NCI-H226 (cell line): ENCODE measurements at places on chromosomes 1 and 21.

- DNase-seq = no peak
Measured at GRCh38 chr1:201394591-201394990, 4.5 kb downstream of the LAD1 start.

- DNase-seq = no peak
Measured at GRCh38 chr1:1092894-1093609, 18.9 kb upstream of the RNF223 start.

GRCh38 chr1:38611664-38612211 is 247.8 kb downstream of the RRAGC start:
- no peak for DNase-seq

DNA sequence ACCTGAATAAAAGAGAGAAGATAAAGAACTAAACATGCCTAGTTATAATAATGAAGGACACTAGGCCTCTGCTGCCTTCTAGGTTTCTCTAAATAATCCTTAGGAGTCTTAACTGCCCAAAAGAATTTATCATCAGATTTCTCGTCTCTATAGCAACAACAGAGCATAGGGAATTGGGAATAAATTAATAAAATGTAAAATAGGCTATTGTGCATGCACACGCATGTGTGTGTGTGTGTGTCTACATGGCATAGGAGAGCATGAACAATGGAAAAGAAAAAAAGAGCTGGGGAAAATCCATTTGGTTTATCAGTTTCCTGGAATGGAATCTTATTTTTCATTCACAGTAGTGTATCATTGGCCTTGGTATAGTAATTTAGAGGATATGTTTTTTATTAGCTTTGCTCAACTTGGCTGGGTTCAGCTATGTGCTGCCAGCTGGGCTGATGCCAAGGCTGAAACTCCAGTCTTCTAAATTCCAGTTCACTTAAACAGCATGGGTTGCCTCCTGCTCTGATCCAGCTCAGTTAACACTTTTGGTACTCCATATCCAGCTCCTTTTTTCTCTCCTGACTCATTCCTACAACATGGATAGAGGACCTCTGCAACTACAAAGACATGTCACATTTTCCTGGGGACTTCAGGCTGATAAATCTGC is 80.6 kb upstream of the SLFNL1 start:
- peak; percentile 88 for DNase-seq

DNA sequence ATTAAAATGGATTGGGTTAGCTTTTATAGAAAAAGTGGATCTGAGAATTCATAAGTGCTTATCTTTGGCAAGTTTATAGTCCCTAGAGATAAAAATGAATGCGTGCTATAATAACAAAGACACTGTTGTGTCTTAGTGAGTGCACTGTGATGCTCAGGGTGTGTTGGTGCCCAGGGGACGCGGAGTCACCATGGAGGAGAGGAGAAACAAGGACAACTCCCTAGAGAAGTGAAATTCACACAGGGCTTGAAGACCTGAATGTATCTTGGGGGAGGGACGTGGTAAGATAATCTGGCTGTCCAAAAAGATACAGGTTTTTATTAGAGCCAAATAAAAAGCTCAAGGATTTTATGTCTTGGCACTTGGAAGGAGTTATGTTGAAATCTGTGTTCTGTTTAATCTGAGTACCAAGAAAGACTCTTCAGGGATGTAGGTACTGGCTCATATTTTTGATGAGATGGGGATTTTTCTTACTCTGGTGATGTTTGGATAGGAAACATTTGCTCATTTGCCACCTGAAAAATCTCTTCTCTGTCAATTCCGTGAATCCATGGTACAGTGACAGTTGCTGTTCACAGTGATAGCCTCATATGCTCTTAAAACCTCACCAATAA is 9.6 kb downstream of the SMYD2 start:
- no peak for DNase-seq

DNA sequence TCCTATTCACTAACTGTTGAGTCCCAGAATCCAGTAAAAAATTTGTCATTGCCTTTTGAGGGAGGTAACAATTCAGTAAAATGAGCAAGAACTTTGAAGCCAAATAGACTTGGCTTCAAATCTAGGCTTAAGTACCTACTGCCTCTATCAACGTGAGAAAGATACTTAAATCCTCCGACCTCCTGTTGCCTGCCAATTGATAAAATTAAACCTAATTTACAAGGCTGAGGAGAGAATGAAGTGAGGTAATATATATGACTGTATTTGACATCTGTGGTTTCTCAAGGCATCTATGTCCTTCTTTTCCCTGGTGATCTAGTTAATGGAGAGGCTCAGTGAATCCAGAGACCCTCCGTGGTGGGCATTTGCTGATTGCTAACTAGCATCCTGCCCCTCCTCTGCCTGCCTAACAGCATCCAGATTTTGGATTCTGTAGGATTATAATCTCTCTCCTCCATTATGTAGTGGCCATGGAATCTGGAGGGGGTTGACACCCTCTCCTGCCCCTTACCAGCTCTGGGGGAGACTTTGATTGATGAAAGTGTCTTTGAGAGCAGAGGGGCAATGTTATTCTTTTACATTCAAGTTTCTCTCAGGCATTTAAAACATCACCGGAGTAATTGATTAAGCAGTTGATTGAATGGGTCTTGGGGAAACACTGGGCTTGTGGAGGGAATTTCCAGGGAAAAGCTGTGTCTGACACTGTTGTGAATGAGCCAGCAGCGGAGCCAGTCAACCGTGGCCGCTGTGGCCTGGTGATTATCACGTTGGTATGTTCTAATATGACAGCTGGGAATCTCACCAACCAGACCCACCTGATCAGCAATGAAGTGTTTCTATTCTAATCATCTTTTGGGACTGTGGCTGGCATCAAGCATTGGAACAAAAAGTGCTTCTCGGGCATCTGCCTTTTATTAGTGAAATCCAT is 140.7 kb upstream of the FAM78B start:
- no peak for DNase-seq

GRCh38 chr1:45583666-45584350 is at the start of gene NASP:
TSS of gene NASP (plus strand) at chr1:45584041. CDS start at chr1:45584147, 106 bp downstream.
- DNase-seq = peak; percentile 79

DNA sequence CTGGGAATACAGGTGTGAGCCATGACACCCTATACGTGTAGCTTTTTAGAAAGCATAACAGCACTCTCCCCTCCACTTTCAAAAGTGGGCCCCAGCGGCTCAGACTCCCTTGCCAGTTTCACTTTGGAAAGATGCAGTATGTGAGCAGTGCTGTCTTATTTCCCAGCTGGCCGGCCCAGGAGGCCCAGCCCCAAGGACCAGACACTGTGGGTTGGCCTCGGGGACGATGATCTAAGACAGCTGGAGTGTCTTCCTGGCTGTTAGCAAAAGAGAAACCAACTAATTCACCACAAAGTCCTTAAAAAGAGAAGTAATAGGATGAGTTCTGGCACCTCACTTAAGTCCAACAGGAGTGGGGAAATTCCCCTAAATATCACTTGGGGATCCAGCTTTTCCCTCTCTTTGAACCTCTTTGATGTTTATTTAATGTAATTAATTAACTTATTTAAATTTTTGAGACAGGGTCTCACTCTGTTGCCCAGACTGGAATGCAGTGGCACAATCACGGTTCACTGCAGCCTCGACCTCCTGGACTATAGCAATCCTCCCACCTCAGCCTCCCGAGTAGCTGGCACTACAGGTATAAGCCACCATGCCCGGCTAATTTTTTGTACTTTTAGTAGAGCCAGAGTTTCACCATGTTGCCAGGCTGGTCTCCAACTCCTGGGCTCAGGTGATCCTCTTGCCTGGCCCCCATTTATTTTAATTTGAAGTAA is 17.6 kb upstream of the CLIC4 start:
- no peak for DNase-seq

GRCh38 chr1:176617881-176618280 is 154.9 kb downstream of the PAPPA2 start:
- DNase-seq = no peak

- no peak for DNase-seq
Measured at GRCh38 chr1:228282329-228283042, 74.6 kb downstream of the OBSCN start.

GRCh38 chr1:245183429-245183828 is 28.6 kb downstream of the KIF26B start:
- no peak for DNase-seq

DNA sequence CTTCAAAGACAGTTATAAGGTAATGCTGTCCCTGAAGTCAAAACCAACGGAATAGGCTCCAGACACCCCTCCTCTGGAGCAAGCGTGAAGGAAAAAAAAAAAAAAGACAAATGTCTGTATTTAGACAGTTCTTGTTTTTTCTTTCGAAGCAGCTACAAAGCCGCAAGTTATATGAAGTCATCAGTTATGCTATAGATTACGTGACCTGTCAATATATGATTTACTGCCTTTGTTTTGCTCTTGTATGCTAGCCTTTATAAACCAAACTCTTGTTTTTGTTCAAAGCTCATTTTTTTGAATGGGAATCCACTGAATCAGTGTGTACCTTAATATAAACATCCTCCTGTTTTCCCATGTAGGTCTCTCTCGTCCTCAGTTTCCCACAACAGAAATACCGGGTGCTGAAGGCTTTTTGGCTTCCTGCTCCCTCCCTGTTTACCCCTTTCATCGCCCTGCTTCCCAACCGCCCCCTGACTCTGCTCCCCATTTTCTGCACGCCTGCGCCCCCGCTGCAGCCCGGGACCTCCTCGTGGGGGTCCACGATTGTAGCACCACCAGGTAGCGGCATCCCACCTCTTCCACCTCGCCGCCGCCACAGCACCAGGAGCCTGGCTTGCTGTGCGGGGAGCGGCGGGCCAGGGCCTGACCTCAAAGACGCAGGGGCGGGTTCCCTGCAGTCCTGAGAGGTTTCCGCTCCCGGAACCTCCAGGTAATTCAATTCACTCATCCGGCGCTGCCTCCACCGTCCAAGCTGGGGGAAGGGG is 5.2 kb upstream of the ZNF678 start:
- no peak for DNase-seq

GRCh38 chr1:34923490-34923889 is 6.0 kb downstream of the DLGAP3 start:
- DNase-seq = no peak

- DNase-seq = no peak
Measured at GRCh38 chr1:59978511-59978910, 51.9 kb upstream of the CYP2J2 start.

GRCh38 chr1:84385347-84385746 is 12.9 kb upstream of the DNASE2B start:
- no peak for DNase-seq

GRCh38 chr1:244497805-244498204 is 36.7 kb downstream of the CATSPERE start:
- DNase-seq = peak; percentile 46

- DNase-seq = no peak
Measured at GRCh38 chr1:171754971-171755370, 13.1 kb upstream of the VAMP4 start.

- DNase-seq = no peak
Measured at GRCh38 chr1:38169121-38169520, 122.5 kb upstream of the POU3F1 start.

GRCh38 chr1:222931023-222931422 is 116.2 kb downstream of the DISP1 start:
- DNase-seq = no peak

- DNase-seq = no peak
Measured at GRCh38 chr1:43975249-43975961, 645 bp downstream of the ATP6V0B start.

- no peak for DNase-seq
Measured at GRCh38 chr1:74395571-74395970, 116.8 kb downstream of the LRRC53 start.

DNA sequence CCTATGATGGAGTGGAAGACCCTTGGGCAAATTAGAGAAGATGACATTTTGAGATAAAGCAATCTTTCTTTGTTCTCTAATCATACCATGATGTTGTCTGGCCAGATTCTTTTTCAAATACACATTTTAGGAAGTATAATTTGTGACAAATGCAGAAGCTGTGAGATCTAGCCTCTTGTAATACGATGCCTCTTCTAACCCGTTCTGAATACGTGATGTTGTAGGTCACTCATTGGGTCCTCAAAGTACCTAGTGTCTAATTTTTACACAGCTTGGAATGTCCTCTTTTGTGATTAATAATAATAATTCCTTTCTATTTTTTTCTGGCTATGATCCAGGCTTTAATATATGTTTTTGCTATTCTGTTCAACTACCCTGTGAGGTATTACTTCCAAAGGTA is 502.7 kb downstream of the NUF2 start:
- DNase-seq = no peak

DNA sequence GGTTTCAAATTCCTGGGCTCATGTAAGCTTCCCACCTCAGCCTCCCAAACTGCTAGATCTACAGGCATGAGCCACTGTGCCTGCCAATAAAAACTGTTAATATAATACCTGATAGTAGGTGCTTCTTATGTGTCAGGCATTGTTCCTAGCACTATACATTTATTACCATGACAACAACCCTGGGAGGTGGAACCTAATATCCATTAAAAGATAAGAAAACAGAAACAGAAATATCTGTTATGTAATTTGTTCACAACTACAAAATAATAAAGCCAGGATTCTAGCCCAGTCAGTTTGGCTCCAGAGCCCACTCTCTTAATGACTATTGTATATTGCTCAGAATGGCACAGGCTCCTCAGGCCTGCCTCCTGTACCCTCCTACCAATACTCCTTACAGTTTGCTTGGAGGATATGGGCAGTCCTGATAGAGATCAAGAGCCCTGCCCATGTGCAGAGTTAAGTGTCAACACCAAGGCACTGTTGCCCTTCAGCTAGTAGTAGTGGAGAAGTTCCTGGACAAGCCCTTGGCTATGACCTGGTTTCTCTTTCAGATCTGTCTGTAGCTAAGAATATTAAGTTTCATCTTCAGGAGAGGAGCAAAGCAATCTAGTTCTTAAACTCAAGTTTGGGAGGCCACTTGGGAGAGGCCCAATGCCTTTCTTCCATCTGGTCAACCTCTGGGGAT is 22.4 kb downstream of the RPL5 start:
- no peak for DNase-seq

DNA sequence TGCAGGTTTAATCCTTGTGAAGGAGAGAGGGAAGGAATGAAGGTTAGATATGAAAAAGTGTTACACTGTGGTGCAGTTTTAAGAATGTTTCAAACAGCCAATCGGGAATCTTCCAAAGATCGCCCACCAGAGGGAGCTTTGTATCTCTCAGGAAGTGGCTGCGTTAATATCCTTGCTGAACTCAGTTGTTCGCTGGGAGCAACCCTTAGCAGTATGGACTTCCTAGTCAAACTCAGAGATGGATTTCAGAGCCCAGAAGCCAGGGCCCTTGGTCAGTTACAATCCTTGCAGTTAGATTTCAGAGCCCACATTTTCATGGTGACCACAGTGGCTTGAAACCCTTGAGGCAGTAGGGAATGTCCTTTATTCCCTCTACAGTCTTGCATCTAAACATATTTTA is 136.2 kb downstream of the NTNG1 start:
- no peak for DNase-seq

- no peak for DNase-seq
Measured at GRCh38 chr1:74160046-74160445, 37.9 kb downstream of the LRRIQ3 start.
